ENCODE measurements at places on chromosomes 4 and X.
A peak's percentile ranks its signal among the peaks of the same experiment; 100 is the strongest.

- DNase-seq: no peak
Measured at GRCh38 chrX:15301924-15302323, 13.5 kb downstream of the ASB11 start.

DNA sequence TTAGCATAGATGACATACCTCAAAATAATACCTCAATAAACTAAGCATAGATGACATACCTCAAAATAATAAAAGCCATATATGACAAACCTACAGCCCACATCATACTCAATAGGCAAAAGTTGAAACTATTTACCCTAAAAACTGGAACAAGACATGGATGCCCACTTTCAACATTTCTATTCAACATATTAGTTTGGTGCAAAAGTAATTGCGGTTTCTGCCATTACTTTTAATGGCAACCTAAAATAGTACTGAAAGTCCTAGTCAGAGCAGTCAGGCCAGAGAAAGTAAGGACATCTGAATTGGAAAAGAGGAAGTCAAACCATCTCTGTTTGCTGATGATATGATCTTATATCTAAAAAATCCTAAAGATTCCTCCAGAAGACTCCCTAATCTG lies 250.4 kb downstream of the RAB28 start:
- no peak for DNase-seq

GRCh38 chr4:74619931-74620702 lies 174.2 kb downstream of the BTC start:
- DNase-seq: no peak

- no peak for DNase-seq
Measured at GRCh38 chr4:159779716-159780115, 676.8 kb downstream of the RAPGEF2 start.

GRCh38 chrX:11532291-11533078 lies 133.2 kb downstream of the ARHGAP6 start:
- DNase-seq: no peak

DNA sequence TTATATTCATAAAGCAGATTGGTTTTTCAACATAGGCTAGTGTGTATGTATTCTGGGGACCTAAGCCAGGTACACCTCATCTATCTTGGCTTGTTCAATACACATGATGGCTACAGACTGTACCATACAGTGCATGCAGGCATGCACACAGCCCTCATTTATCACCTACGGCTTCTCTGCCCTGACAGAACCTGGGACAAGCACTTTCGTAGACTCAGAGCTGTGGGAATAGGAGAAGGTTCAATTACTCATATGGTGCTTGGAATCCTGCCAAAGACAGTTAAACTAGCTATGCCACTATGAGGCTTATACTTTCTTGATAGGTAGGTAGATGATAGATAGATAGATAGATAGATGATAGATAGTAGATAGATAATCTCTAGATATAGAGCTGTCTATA lies 457.2 kb downstream of the GALNTL6 start:
- no peak for DNase-seq

- no peak for DNase-seq
Measured at GRCh38 chrX:103647630-103648029, 18.9 kb downstream of the TCEAL1 start.

DNA sequence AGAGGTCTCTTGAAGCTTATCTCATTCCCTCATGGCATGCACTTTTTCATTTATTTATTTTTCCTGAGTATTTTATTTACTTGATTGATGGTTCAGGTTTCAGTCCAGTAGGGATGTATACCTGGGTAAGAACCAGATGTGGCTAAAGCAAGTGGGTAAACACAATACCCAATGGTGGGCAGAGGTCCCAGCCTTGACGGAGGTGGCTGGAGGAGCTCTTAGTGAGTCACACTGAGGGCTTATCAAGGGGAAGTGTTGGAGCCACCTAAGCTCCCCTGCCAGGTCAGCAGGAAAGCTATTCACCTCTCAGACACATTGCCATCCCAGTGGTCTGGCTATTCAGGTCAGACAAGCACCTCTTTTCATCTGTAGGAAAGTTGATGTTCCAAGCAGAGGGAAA lies 236.2 kb upstream of the MAGEB16 start:
- no peak for DNase-seq

- no peak for DNase-seq
Measured at GRCh38 chr4:185263419-185263818, 54.0 kb downstream of the SNX25 start.

DNA sequence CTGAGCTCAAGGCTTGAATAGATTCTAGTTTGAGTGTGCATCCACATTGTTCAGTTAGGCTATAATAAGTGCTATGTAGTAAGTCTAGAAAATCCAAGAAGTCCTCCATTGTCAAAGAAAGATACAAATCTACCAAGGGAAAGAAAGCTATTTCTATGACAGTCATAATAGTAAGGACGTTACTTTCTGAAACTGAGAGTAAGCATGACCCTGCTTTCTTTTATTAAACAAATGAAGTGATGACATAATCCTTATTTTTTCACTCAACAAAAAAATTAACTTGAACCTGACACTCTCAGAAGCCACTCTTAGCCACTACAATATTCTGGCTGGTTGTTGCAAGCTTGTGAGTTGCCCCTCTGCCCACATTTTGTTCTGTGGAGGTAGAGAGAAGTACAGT lies 33.8 kb upstream of the AMELX start:
- DNase-seq: no peak

DNA sequence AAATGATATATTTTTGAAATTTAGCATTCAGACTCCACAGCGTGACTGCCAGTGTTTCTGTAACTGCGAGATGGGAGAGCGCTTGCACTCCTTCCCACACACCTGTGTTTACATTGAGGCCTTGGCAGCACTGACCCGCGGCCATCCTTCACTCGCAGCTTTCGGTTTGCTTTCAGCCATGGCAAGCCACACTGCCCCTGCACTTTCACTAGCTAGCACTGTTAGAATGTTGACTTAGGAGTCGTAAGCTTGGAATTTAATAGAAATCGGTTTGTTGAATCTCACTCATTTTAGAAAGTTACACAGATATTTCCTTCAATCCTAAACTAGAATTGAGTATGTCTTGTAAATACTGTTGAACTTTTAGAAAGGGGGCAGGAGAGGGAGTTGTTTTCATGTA lies 136.2 kb downstream of the CFAP299 start:
- DNase-seq: no peak

- DNase-seq: no peak
Measured at GRCh38 chr4:112378858-112379257, 81.7 kb downstream of the ALPK1 start.

DNA sequence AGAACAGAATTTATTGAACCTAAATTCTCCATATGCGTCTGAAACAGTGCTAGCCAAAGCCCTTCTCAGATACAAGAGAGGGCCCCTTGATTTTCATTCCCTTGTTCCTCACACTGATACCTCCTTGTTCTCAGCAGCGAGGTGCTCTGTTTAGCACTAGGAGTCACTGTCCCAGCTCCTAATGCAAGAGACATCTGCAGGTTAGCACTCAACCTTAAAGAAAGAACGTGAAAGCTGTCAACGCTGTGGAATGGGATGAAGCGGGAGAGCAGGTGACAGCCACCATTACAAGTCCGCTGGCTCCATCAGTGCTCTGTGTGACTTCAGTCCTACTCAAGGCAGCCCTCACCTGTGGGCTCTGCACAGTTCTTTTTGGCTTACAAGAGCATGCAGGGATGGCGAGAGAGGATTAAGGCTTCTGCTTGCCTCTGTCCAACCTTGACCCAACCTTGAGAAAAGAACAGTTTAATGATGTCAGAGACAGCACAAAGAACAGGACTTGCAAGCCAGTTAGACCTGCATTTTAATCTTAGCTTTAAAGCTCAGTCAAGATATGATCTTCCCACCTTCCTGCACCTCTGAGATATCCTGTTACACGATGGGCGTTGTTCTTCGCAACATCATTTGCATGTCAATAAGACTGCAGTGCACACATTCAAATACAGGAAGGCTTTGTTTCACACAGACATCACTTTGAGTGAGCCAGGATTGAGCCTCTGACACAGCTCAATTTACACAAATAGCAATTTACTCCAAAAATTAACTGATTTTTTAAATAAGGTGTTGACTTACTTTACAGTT lies 95.1 kb downstream of the ARSF start:
- no peak for DNase-seq

- DNase-seq: no peak
Measured at GRCh38 chrX:153933748-153934147, 1.1 kb downstream of the NAA10 start.

- no peak for DNase-seq
Measured at GRCh38 chr4:8123389-8123788, 35.2 kb downstream of the ABLIM2 start.

GRCh38 chr4:186189656-186190055 lies 1.7 kb upstream of the CYP4V2 start:
- DNase-seq: no peak

GRCh38 chr4:16764622-16765021 lies 133.8 kb downstream of the LDB2 start:
- DNase-seq: no peak

GRCh38 chr4:14410516-14410915 lies 591.8 kb upstream of the CPEB2 start:
- no peak for DNase-seq

DNA sequence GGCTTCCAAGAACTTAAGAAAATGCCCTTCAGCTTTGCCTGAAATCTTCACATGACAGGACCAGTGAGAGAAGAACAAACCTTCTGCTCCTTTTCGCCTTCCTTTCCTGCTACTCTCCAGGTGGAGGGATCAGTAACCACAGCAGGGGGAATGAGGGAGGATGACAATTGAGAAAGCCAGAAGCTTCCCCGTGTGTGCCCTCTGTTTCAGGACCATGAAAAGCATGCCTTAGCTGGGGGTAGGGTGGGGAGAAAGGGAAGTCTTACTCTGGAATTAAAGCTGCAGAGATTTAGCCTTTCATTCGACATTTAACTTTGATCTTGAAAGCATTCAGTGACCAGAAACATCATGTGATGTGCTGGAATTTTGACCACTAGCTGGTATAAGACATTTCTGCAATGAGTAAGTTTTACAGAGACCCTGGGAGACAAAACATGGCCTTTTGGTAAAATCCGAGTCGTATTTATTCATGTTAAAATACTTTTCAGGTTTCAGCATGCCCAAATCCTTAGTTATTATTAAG lies 10.6 kb upstream of the PUDP start:
- no peak for DNase-seq

DNA sequence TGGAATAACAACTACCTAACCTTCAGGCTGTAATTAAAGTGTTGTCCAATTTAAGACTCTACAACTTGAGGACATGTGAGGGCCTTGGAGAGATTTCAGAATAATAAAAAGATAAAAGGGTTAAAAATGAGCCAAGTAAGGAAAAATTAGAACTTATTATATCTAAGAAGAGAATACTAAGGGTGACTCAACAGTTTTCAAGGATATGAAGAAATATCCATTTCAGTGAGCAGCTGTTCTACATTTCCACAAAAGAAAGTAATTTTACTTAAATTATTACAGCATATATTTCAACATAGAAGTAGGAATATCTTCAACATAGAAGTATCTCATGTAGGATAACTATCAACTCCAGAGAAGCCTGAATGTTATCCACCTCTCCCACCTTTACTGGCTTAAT lies 11.3 kb downstream of the SNX12 start:
- DNase-seq: no peak

GRCh38 chrX:25523574-25524540 lies 508.1 kb upstream of the ARX start:
- DNase-seq: no peak

GRCh38 chr4:15420642-15421041 lies 7.2 kb upstream of the C1QTNF7 start:
- no peak for DNase-seq

GRCh38 chr4:187480146-187481145 lies 515.1 kb upstream of the ZFP42 start:
- DNase-seq: no peak

DNA sequence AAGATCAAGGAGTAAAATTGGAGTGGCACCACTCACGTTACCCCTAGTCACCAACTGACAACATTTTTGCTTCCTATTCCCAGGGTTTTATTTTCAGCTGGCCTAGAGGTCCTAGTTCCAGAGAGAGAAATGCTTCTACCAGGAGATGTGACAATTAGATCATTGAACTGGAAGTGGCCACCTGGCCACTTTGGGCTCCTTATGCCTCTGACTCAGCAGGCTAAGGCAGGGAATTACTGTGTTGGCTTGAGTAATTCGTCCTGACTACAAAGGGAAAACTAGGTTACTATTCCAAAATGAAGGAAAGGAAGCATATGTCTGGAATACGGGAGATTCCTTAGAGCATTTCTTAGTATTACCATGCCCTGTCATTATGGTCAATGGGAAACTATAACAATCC lies 831.6 kb upstream of the NDST4 start:
- DNase-seq: no peak

DNA sequence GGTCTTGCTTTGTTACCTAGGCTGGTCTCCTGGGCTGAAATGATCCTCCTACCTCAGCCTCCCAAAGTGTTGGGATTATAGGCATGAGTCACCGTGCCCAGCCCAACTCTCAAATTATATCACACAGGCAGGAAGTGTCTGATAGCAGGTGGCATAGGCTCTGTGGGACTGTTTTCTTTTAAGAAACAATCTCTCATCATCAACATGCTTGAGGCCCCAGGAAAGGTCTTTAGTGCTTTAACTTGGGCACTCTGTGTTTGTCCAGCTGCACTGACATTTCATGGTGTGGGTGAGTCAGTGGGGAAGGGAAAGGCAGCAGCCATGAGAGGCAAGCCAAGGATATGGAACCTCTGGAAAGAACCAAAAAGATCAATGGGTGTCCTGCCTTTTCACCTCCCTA lies 88.1 kb upstream of the TSPAN5 start:
- DNase-seq: no peak

- DNase-seq: no peak
Measured at GRCh38 chr4:152929888-152930287, 6.2 kb upstream of the FHDC1 start.

GRCh38 chrX:26952213-26952612 lies 510.9 kb downstream of the PPP4R3C start:
- DNase-seq: no peak

- DNase-seq: peak; percentile 45
Measured at GRCh38 chrX:47232803-47233332, at the start of gene USP11. Gene USP11 (plus strand): TSS chrX:47233009. CDS start chrX:47233044, 35 bp downstream.

- no peak for DNase-seq
Measured at GRCh38 chr4:105797225-105797624, 88.6 kb downstream of the GSTCD start.

DNA sequence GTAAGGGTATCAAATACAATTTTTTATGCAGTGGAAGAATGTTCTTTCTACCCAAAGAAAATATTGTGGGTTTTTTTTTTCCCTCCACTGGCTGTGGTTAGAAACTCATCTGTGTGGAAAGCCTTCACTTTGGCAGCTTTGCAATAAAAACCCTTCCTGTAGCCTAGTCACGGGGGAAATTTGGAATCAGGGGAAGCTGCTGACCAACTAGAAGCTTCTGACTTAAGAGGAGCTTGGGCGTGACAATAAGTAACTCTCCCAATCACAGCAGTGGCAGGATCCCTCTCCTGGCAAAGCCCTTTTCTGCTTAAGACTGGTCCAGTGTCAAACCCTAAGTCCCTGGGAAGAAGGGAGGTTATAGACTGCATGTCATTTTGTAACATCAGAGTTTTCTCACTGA lies 87.9 kb downstream of the LRRC66 start:
- DNase-seq: no peak

- DNase-seq: no peak
Measured at GRCh38 chr4:26663888-26664287, 80.0 kb downstream of the TBC1D19 start.

- no peak for DNase-seq
Measured at GRCh38 chr4:30208731-30209435, 511.3 kb upstream of the PCDH7 start.

Measured in bone marrow (tissue), 2 donors.